ENCODE measurements at places on chromosomes 3 and 15. TPM values are rescaled to one million over a fixed set of nuclear protein-coding genes. Genes with fewer than 3 reads are reported as not detected.
A peak's percentile ranks its signal among the peaks of the same experiment; 100 is the strongest.

Gene APBA2
- total RNA-seq: 8.2 TPM

Gene DNAH12
- not detected for total RNA-seq

- no peak overlapping the region for H3K27ac ChIP-seq
- no peaks in the 10 kb centered on the region for H3K27me3 ChIP-seq
- no peak overlapping the region for H3K4me3 ChIP-seq
- no peaks in the 10 kb centered on the region for H3K36me3 ChIP-seq
- H3K4me1 ChIP-seq: no peaks in the 10 kb centered on the region
- DNase-seq: no peak
Measured at GRCh38 chr3:143648708-143649107, 199.6 kb downstream of the SLC9A9 start.

DNA sequence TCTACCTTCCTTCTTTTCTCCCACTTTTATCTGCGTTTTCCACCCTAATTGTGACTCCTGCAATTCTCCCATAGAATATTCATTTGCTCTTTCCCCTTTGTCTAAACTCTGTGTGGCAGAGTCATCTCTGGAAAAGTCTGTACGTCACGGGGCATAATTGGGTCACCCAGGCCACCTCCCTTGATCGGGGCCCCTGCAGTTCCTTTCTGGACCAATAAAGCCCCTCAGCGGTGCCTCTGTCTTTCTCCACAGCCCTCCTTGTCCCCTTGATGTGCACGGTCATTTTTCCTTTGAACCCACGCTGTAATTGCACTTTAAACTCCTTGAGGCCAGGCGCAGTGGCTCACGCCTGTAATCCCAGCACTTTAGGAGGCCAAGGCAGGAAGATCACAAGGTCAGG, 10.7 kb downstream of the UPK1B start:
- H3K4me1 ChIP-seq: no peaks in the 10 kb centered on the region
- no peaks in the 10 kb centered on the region for H3K36me3 ChIP-seq
- H3K4me3 ChIP-seq: no peak overlapping the region
- no peak for DNase-seq

DNA sequence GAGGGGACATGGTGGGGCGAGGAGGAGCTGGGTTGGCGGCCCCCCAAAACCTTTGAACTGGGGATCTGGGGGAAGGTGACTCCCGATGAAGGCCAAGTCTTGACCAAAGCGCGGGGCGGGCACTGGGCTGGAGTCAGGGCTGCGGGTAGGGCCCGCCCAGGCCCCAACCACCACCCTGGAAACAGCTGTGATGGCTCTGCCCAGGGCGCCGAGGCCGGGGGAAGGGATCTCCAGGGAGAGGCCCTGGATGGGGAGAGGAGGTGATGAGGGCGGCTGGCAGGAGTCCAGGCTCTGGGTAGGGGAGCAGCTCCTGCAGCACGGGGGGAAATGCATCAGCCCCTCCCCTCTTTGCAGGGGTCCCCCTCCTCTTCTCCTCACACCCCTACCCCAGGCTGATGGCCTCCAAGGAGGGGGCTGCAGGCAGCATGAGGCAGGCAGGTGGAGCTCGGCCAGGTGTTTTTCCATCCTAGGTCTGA, 5.9 kb upstream of the C15orf39 start:
- no peaks in the 10 kb centered on the region for H3K36me3 ChIP-seq
- H3K4me3 ChIP-seq: no peak overlapping the region

DNA sequence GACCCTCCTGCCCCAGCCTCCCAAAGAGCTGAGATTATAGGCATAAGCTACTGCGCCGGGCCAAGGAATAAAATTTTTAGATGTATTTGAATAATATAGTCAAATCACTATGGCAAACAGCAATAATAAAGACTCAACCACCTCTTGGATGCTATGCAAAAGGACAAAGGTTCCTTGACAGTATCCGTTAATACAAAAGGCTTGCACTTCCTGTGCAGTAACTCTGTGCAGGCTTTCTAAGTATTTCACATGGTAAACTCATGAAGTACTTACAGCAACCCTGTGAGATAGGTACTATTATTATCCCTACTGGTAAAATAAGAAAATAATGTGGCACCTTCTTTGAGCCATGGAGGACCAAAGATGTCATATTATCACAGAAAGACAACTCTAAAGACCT, 86.8 kb downstream of the SHQ1 start:
- H3K27ac ChIP-seq: no peak overlapping the region
- H3K4me1 ChIP-seq: no peaks in the 10 kb centered on the region
- no peaks in the 10 kb centered on the region for H3K27me3 ChIP-seq
- DNase-seq: no peak
- H3K4me3 ChIP-seq: no peak overlapping the region

- H3K27ac ChIP-seq: no peak overlapping the region
- H3K4me3 ChIP-seq: no peak overlapping the region
- DNase-seq: no peak
- no peaks in the 10 kb centered on the region for H3K27me3 ChIP-seq
Measured at GRCh38 chr3:12194209-12194608, 35.5 kb upstream of the TIMP4 start.

GRCh38 chr3:43960448-43960840, 269.7 kb downstream of the ABHD5 start:
- no peak overlapping the region for H3K27ac ChIP-seq
- no peak overlapping the region for H3K4me3 ChIP-seq
- no peaks in the 10 kb centered on the region for H3K36me3 ChIP-seq
- no peak for DNase-seq
- no peaks in the 10 kb centered on the region for H3K27me3 ChIP-seq
- no peaks in the 10 kb centered on the region for H3K4me1 ChIP-seq

GRCh38 chr3:67617518-67617917, 36.9 kb downstream of the SUCLG2 start:
- no peak for DNase-seq
- no peaks in the 10 kb centered on the region for H3K27me3 ChIP-seq
- H3K4me3 ChIP-seq: no peak overlapping the region
- no peak overlapping the region for H3K27ac ChIP-seq

GRCh38 chr3:153138276-153139210, 23.5 kb upstream of the RAP2B start:
- no peaks in the 10 kb centered on the region for H3K27me3 ChIP-seq
- no peak overlapping the region for H3K4me3 ChIP-seq
- peak overlapping the region; percentile 43 for H3K27ac ChIP-seq
- peak; percentile 75 for DNase-seq
- no peaks in the 10 kb centered on the region for H3K4me1 ChIP-seq

DNA sequence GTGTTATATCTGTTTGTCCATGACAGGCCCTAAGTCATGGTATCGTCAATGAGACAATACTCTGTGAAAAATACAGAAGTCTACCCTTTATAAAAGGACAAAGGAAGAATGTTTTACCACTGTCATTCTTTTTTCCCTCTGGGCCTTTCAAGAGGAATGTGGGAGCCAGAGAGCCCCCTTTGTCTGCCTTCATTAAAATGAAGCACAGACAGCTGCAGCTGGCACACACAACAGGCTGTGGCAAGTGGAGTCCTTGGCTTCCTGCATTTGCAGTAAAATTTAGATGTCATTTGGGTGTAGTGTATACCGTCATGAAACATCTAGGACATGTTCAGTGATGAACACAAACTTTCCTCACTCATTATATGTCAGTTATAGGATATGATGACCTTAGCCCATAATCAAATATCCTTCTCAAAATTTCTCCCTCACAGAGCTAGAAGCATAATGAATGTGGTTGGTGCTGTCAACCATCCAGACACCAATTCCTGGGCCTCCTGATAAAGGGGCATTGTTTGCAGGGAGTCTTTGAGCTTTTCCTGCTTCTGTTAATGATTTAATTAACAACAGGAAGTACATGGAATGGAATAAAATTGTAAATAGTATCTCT, 76.4 kb downstream of the DHX36 start:
- H3K27ac ChIP-seq: no peak overlapping the region
- DNase-seq: no peak
- H3K4me3 ChIP-seq: no peak overlapping the region
- H3K36me3 ChIP-seq: no peaks in the 10 kb centered on the region
- no peaks in the 10 kb centered on the region for H3K4me1 ChIP-seq
- no peaks in the 10 kb centered on the region for H3K27me3 ChIP-seq

DNA sequence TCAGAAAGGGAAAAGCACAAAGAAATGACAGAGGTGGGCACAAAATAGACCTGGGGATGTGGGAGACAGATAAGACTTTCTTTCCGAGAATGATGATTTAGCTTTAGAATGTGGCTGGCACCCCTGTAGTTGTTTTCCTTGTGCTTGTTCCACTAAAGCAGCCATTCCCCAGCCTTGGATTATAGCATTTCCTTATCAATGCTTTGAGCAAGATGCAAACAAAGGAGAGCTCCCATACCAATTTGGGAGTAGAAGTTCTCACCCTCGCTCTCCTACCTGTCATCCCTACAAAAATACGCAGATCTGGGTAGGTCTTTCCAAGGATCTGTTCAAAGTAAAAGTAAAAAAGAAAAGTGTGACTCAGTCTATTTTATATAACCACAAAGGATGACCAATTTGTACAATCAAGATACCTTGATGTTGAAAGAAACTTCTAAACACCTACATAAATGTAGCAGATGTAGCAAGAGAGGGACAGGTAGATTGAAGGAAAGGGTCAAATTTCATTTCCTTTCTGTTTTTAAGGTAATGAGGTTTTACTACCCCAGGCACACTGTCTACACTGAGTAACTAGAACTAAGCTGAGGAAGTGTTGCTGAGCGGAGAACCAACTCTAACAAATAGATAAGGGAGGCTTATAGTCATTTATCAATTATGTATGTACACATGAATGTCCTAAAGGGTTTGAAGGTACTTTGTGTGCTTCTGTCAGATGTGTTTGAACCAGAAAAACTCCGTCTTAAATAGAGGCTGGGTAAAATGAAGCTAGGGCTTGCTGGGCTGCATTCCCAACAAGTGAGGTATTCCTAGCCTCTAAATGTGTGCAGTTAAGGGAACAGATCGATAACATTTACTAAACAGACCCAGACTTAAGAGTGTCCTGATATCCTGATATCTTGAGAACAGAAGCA, 91.1 kb upstream of the LRRN1 start:
- no peaks in the 10 kb centered on the region for H3K27me3 ChIP-seq
- H3K36me3 ChIP-seq: no peaks in the 10 kb centered on the region
- H3K4me1 ChIP-seq: no peaks in the 10 kb centered on the region
- H3K4me3 ChIP-seq: no peak overlapping the region

GRCh38 chr3:39138804-39139415, 14.5 kb downstream of the CSRNP1 start:
- H3K27ac ChIP-seq: no peak overlapping the region
- H3K36me3 ChIP-seq: no peaks in the 10 kb centered on the region
- DNase-seq: no peak
- peaks cover 14% of the 10 kb centered on the region for H3K4me1 ChIP-seq
- no peaks in the 10 kb centered on the region for H3K27me3 ChIP-seq

DNA sequence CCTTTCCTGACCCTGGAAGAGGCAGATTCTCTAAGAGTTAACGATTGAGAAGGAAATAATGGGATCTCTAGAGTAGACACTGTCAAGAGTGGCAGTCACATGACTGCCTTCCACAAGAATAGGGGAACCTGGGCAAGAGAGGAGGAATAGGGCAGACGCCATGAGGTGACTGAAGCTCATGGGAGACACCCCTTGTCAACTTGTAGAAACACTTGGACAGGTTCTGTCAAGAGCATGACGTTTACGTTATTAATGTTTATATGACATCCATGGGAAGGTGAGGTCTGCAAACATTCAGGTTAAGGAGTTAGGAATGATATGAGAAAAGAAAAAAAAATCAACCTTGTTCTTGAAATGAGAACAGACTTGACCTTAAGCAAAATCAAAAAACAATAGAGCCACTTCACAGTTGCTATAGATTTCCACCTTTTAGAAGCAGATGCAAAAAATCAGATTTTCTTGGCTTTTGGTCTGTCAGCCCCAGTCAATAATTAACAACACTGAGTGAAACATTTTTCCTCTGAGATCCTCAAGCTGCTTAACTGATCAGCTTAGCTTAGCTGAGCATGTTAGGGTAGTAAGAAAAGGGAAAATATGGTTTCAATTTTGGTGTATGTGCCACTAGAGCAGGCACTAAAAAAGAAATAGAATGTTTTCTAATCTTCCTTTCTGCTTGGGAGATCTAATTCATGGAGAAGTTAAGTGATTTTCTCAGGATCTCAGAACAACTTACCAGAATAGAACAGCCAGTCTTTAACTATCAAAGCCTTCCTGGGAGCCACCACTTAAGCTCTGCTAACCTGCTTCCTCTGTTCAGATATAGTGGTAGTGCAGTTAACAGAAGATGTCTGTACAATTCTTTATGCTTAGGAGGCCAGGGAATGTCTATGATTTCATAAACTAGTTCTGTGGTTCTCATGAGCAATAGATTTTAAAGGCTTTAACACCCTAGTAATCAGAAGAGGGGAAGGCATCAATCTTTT, 116.9 kb downstream of the B3GALNT1 start:
- no peak for DNase-seq
- no peak overlapping the region for H3K27ac ChIP-seq
- H3K4me1 ChIP-seq: no peaks in the 10 kb centered on the region
- H3K36me3 ChIP-seq: no peaks in the 10 kb centered on the region

Gene GRM2
- total RNA-seq: not detected

- H3K27me3 ChIP-seq: no peaks in the 10 kb centered on the region
- H3K36me3 ChIP-seq: no peaks in the 10 kb centered on the region
- DNase-seq: no peak
- H3K4me1 ChIP-seq: no peaks in the 10 kb centered on the region
Measured at GRCh38 chr3:106629215-106629832, 747.9 kb upstream of the CCDC54 start.

DNA sequence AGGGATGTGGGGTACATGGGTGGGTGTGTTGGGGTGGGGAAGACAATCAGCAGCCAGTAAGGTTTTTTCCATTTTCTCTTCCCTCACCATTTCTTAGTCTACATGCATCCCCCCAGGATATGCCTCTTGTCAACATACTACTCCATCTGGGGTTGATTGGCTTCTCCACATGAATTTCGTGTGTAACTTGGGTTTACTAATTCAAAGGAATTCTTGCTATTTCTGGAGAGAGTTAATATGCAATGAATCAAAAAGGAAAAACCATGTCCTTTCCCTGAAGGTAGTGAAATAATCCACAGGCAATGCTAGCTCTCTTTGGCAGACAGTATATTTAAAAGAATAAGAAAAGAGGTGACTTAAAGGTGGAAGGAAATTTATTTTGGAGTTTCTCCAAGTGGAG, 198.4 kb downstream of the EBLN2 start:
- H3K36me3 ChIP-seq: no peaks in the 10 kb centered on the region
- H3K27me3 ChIP-seq: no peaks in the 10 kb centered on the region
- H3K4me3 ChIP-seq: no peak overlapping the region
- DNase-seq: no peak
- no peaks in the 10 kb centered on the region for H3K4me1 ChIP-seq

Gene COL6A5
- total RNA-seq: not detected

DNA sequence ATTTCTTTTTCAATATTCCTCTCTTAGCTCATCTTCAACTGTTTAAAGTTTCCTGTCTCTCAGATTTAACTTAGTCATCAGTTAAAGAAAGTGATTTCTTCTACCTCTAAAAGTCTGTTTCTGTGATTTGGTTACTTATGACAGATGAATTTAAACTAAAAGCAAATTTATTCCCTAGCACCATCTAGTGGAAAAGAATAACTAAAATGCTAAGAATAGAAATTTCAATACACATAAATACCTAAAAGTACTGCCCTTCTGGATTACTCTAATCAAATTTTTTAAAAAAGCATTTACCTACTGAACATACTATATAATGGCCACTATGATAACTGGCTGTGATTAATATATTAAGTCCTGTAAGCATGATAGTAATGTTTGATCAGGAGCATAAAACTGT, 14.0 kb upstream of the ZCWPW2 start:
- no peak for DNase-seq
- no peaks in the 10 kb centered on the region for H3K27me3 ChIP-seq
- H3K27ac ChIP-seq: no peak overlapping the region

Gene CACNA1D
- 194 TPM for total RNA-seq
